ENCODE measurements at places on chromosomes 12 and 14.

- DNase-seq = no peak
Measured at GRCh38 chr14:102264775-102265174, 40.2 kb downstream of the MOK start.

DNA sequence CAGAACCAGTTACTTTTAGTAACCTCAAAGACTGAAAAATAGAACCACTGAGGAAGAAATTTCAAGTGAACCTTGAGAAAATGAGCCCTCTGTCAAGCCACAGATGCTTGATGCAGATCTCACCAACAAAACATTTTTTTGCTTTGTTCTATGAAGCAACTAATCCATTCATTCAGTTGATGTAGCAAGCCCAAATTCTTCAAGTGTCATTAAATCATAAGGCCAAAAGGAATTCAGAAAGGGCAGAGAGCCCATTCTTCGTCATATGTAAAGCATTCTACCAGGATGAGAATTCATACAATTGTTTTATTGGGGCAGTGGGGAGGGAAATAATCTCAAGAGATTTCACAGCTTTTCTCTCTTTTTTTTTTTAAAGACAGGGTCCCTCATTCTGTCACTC lies 218.0 kb upstream of the RGS6 start:
- no peak for DNase-seq

GRCh38 chr14:24892497-24893051 lies 157.4 kb downstream of the STXBP6 start:
- no peak for DNase-seq

- DNase-seq = no peak
Measured at GRCh38 chr14:102945346-102946130, 23.1 kb downstream of the AMN start.

DNA sequence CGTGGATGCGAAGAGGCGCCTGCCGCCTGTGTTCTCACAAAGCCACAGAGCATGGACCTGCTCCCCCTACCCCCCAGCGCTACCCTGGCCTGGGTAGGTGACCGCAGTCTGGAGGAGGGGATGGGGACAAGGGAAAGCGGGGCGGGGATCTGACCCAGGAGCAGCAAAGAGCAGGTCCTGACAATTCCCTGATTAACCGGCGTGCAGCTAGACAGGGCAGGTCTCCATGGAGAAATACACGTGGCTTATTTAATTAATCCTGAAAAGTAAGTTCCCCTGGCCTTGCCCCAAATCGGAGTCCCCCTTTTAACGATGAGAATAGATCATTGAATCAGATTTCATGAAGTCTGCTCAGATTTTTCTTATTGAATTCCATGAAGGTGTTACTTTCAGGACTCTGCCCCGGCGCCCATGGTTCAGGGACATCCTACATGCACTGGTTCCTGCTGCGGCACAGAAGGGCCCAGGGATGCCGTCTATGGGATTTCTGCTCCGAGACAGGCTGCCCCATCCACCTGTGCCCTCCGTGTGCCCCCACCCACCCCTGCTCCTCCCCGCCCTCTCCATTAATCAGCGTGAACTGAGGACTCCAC lies 251.0 kb upstream of the SFSWAP start:
- no peak for DNase-seq

DNA sequence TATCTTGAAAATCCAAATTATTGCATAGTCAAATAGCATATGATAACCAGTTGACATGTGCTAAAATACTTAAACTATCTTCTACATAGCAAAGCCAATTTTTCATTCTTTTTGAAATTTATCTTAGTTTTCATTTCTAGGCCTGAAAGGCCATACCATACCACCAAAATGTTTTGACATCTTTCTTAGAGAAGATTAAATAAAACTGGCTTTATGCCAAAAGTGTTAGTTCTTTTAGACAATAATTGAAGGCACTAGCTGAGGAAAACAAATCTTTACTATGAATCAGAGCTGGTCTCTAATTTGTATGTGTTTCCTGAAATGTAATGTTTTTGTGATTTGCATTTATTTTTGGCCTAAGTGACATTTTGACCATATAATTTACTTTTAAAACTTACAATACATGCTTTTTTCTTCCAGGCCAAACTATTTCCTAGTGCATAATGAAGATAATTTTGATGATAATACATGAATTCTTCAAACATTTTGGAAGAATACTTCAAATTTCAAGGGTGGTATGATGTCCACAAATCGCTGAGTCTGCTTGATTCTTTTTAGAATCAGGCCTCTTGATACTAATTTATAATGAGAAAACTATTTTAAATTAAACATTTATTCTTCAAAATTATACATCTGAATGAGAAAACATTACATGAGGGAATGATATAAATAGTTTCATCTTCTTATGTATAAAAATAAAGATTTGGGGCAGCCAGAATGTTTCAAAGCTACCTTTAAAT lies 6.5 kb upstream of the KCNMB4 start:
- no peak for DNase-seq

All from effector memory CD4-positive, alpha-beta T cell (primary cell).